ENCODE measurements at places on chromosomes 13 and 19.

DNA sequence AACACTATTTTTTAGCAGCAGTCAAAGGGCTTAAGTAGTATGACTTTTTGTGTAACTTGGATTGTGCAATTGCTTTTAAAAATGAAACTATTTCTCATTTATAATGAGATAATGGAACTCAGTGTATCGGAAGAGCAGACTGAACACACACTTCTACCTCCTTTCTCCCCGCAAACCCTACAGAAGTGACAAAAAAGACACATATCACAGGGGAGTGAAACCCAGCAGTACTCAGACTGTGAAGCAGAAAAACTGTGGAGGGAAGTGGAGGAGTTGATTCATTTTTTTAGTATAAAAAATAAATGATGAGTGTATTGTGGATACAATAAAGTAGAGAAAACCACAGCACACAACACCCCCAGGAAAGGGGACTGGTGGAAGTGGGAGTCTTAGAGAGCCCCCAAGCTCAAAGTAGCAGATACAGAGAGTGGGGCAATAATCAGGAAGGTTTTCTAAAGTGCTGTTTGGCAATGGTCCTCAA, 9.7 kb downstream of the LPAR6 start:
- DNase-seq, result no peak

GRCh38 chr13:110572778-110573118, 11.2 kb upstream of the RAB20 start:
- DNase-seq, result no peak

GRCh38 chr13:40595693-40596092, 70.7 kb downstream of the FOXO1 start:
- DNase-seq, result no peak

DNA sequence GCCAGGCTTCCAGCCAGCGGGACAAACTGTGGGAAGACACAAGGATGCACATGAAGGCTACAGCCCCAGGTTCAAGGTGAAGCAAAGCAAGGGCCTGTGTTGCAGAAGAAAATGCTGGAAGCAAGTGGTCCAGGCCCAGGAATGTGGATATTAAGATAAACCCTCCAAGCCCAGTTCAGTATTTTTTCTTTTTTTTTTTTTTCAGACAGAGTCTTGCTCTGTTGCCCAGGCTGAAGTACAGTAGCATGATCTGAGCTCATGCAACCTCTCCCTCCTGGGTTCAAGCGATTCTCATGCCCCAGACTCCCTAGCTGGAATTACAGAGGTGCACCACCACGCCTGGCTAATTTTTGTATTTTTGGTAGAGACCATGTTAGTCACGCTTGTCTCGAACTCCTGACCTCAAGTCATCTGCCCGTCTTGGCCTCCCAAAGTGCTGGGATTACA, 4.4 kb downstream of the PRDX2 start:
- DNase-seq, result no peak

DNA sequence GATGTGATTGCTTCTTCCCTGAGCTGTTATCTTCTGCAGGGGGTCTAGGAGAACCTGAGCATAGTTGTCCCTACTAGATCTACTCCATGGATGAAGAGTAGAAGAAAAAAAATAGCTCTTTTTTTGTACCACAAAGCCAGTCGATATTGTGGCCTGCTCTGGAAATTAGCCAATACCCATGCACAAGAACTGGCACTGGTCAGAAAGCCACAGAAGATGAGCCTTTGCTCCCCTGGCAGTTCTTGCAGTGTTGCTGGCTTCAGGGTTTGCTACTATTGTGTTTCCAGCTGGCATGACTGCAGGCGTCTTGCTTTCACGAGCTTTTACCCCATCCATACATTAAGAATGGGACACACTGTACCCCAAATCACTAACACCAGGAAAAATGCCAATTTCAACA, 547.7 kb upstream of the KLF12 start:
- DNase-seq, result no peak

- no peak for DNase-seq
Observed at GRCh38 chr13:111960152-111960772, 106.7 kb upstream of the SOX1 start.

- no peak for DNase-seq
Observed at GRCh38 chr13:109867766-109868165, 81.4 kb upstream of the IRS2 start.

- no peak for DNase-seq
Observed at GRCh38 chr13:23770973-23771372, 118.2 kb downstream of the MIPEP start.

DNA sequence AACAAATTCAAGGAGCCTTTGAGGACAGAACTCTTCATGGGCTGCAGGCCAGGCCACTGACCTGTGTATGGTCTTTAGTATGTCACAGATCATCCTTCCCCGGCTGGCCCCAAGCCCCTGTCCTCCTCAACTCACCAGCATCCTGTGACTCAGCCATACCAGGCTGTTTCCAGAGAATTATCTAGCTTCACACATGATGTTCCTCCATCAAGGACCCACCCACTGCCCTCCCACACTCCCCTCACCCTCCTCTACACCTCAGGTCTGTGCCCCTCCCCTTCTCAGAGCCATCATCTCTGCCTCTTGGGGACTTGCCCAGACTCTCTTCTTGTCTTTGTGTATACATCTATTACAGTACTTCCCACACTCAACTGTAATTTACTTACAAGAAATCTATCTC, 14.7 kb downstream of the DCT start:
- no peak for DNase-seq

DNA sequence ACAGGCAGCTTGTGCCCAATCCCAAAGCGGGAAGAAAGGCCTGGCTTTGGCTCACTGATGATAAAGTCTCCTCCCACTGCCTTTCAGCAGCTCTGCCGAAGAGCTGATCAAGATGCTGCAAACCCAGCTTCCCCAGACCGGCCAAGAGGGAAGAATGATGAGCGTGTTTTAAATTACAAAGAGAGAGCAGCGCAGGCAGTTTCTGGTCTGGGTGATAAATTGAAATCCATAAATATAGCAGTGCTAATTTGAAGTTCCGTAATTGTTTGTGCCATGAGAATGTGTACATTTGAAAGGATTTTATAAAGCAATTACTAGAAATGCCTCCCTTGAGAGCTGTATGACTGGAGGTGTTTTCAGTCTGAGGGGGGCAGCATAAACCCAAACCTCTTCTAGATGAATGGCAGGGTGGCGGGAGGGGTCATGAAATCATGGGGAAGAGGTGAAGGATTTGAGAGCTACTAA, 171.8 kb downstream of the STK24 start:
- DNase-seq, result no peak

DNA sequence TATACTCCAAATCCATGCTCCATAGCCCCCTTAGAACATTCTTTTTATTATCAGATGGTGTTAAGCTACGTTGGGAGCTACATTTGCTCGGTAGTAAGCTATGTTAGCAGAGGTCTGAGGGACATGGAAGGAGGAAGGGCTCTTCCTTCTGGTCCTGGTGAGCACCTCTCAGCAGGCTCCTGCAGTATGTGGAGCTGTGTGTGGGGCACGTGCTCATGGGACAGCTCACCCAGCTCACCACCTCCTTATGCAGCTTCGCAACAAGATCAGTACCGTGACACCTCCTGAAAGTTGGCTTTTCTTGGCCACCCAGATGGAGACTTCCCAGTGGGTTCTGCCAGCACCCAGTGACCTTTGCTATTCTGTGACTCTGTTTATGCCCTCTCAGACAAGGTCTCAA, 400.5 kb upstream of the SLC10A2 start:
- no peak for DNase-seq

DNA sequence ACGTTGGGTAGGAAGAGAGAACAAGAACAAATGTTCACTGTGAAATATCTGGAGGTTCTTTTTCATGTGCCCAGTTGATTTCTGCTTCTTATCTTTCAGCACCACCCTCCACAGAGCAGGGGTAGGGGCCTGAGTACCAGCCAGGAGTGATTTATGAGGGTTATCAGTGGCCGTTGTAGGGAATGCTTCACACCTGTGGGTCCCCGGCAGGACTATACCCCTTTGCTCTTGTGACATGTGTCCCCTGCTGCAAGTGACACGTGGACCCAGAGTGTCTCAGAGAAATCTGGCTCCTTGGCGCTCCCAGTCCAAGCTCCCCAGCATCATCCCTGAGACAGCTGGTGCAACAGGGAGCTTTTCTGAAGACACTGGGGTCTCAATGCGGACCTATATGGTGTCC, 29.7 kb downstream of the SIAH3 start:
- DNase-seq, result no peak

DNA sequence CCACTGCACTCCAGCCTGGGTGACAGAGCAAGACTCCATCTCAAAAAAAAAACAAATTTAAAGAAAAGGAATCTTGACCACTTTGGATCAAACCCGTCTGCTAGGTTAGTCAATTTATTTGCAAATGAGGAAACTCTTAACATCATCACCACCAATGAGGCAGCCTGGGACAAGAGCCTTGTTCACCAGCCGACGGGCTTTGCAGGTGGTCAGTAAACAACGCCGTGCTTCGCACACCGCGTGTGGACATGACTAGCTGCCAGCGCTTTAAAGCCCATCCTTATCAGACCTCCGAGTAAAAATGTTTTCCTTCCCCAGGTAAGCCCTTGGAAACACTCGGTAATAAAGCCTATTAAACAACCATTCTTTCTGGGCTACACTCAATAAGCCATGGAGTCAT, 41.9 kb downstream of the INSR start:
- DNase-seq, result no peak

Data from RWPE2 (cell line).